ENCODE measurements at places on chromosomes 7 and 10.

DNA sequence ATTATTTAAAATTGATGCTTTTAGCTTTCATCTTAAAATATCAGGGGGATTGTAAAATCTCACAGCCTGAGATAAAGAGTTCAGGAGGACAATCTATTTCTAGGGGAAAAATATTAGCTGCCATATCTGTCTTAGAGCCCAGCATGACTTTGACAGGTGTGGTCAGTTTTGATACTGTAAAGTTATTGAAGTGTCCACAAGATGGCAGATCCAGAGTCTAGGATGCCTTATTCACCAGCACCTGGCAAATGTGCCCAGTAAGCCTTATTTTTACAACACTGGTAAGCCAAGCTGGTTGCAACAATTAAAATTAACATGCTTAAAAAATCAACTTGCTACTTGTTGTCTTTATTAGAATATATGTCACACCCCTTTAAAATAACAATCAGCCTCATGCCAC is 579.3 kb downstream of the SH2D4B start:
- DNase-seq = no peak

DNA sequence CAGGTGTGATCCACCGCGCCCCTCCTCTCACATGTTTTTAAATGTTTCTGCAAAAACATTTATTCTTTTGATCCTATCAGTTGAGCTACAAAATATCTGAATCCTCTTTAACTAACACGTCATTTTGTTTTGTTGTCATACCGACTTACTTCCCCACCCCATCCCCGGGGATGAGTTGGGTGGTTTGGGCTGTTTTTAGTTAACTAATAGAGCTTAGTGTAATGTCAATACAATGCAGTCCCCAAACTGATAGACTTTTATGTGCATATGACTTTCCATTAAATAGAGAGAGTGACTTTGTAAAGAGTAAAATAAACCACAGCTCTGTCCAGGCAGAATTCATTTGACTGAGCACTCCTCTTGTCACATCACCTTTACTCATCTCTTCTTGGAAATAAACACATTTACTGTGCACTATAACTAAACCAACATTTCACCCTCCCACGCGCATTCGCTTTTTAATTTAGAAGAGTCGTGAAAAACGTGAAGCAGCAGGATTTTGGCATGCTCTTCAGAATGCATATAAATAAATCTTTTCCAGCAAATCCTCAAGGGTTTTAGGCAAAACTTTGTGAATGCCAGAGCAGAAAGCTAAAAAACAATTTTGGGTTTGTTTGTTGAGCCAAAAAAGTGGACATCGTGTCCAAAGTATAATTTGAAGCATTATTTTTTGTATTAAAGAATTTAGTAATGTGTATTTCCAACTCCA is 187.4 kb upstream of the MGMT start:
- DNase-seq = no peak

GRCh38 chr7:115052706-115053105 is 130.8 kb downstream of the MDFIC start:
- no peak for DNase-seq

- no peak for DNase-seq
Observed at GRCh38 chr7:152115021-152115718, 89.7 kb downstream of the GALNT11 start.

GRCh38 chr7:150435390-150436073 is 14.9 kb upstream of the GIMAP8 start:
- DNase-seq = no peak

DNA sequence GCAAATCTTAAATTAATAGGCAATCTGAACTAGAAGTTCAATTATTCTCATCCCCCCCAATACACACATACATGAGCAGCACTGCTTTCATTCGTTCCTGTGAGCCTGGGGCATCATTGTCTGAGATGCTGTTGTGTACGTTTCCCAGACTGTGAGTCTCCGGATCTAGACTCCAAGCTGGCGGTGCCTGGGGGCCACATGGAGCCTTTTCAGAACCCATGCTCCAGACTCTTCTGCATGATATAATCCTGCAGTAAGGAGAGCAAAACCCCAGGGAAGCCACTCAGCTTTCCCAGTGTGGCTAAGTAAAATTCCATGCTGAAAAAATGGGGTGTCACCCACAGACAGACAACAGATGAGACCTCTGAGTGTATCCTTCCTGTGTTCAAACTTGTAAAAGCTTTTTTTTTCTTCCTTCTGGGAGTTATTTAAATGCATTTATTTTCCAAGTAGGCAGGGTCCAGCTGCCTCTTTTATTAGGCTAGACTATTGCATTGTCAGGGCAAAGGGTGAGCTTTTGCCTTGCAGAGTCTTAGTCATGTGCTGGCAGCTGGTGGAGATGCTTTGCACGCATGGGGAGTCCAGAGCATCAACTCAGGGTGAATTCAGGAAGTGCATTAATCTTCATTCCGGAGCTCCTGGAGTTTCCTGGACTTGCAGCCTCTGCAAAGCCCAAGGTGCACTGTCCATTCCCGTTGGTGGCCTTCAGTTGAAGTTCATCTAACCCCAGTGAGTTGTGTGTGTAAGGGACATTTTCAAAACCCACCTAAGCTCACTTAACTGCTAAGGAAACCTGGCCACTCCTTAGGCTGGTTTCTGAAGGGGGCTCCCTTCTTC is 185.7 kb upstream of the ADO start:
- DNase-seq = peak; percentile 9

DNA sequence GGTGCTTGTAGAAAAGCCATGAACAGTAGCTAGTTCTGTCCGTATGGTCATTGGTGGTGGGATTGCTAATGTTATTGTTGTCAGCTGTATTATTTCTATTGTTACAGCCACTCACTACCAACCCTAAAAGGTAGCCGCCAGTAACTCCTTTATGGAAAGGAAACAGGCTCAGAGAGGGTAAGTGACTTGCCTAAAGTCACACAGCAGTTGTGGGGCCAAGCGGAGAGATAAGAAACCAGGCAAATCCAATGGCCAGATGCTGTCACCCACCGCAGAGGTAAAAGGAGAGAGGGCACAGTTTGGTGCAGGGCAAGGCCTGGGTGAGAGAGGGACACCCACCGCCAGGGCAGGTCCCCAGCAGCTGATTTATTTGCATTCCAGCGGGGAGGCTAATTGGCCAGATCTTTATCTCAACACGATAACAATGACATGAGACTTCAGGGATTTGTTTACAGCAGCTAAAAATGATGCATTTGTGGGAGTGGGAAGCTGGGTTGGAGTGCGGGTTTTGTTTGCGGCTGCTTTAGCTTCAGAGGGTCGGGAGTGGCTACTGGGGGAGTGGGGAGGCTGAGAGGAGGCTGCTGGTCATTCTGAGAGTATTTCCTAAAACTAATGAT is 8.6 kb upstream of the NKX2-3 start:
- no peak for DNase-seq

GRCh38 chr10:35487336-35488034 is 117.7 kb upstream of the GJD4 start:
- peak; percentile 79 for DNase-seq

DNA sequence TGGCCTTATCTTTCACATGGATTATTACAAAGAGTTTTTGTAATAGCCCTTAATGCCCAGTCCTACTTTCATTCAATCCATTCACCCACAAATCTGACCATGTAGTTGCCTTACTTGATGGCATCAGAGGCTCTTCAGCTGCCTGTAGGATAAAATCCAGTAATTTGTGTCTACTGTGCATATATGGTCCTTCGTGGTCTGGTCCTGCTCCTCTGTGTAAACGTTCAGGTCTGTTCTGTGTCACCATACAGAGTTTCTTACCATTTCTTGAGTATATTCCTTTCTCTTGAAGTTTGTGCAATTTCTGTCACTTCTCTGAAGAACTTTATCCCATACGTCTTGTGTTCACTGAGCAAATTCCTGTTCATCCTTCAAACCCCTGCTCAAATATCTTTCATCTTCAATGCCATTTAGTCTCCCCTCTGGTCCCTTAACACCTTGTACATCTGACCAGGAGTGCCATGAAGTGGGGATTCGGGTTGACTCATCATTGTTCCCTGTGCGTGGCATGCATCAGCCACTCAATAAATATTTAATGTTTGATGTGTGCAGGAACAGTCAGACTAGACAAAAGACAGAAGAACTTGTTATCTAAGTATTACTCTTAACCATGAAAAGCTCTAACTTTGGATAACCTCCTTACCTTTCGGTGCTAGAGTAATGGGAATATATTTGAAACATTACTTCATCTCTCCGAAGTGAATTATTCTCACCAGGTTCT is 98.6 kb upstream of the RPA3 start:
- no peak for DNase-seq

GRCh38 chr7:117023325-117023854 is 70.1 kb downstream of the ST7 start:
- DNase-seq = no peak

DNA sequence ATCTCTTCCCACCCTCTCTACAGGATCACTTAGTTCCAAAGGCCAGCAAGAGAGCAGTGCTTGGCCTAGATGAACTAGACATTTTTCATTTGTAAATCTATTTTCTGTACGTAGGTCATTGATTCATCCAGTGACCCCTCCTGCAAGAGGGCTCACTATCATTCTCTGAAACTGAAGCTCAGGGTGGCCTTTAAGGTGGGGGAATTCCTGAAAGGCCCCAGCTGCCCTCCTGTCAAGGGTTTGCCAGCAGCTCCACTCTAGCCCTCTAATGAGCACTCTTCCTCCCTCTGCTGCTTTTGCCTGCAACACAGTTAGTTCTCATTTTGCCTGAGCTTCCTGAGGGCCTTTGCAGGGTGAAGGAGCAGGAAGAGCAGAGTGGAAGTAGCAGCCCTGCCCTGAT is 41.2 kb downstream of the LRRC18 start:
- no peak for DNase-seq

DNA sequence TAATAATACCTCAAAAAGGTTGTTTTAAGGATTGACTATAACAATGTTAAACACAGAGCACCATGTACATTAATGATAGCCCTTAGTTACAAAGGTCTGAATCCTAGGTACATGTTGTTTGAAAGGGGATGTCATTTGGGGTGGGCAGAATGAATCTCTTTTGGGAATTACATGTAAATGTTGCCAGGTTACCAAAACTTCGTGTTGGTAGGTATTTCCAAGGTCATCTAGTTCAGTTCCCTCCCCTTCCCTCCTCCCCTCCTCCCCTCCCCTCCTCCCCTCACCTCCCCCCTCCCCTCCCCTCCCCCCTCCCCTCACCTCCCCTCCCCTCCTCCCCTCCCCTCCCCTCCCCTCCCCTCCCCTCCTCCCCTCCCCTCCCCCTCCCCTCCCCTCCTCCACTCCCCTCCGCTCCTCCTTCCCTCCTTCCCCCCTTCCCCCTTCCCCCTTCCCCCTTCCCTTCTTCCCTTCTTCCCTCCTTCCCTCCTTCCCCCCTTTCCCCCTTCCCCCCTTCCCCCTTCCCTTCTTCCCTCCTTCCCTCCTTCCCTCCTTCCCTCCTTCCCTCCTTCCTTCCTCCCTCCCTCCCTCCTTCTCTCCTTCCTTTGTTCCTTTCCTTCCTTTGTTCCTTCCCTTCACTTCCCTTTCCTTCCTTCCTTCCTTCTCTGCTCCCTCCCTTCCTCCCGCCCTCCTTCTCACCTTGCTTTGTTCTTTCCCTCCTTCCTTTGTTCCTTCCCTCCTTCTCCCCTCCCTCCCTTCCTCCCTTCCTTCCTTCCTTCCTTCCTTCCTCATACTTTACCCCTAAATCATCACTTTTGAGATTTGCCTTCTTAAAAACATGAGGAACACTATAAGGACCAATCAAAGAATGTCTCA is 8.1 kb downstream of the VTI1A start:
- no peak for DNase-seq

GRCh38 chr10:5617521-5617920 is 48.9 kb downstream of the ASB13 start:
- no peak for DNase-seq

DNA sequence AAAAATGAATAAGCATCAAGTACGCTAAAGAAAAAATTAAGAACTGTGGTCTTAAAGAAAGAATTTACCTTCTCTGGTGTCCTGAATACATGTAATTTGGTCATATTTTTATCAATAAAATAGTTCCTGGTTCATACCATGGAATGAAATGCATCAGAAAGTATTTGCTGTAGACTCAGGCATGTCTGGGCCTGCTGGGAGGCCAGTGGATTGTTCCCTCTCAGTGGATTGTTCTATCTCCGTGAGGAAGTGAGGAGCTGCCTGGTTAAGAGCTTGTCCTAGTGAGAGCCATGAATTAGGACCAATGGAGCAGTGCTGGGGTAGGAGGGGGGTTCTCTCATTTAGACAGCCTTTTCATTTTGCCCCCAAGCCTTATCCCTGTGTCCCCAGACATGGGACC is 211.7 kb upstream of the HABP2 start:
- DNase-seq = no peak

- DNase-seq = no peak
Observed at GRCh38 chr10:44386546-44387052, 1.7 kb upstream of the CXCL12 start.

- DNase-seq = no peak
Observed at GRCh38 chr10:78331391-78331922, 297.8 kb downstream of the RPS24 start.

DNA sequence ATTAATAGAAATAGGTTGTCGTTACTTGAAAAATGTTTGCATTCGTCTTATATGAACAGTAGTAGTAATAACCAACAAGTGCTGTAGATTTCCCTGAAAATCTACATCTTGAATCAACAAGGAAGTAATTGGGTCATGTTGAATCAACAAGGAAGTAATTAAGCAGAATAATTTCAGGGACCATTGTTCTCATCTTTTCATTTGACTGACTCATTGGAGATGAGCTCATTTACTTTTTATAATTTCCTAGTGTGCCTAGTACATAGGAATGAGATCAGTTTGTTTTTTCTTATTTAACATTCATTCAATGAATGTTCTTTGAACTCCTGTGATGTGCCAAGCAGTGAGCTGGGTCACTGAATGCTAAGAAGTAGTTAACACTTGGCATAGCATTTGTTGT is 8.2 kb downstream of the CLDN12 start:
- DNase-seq = no peak

DNA sequence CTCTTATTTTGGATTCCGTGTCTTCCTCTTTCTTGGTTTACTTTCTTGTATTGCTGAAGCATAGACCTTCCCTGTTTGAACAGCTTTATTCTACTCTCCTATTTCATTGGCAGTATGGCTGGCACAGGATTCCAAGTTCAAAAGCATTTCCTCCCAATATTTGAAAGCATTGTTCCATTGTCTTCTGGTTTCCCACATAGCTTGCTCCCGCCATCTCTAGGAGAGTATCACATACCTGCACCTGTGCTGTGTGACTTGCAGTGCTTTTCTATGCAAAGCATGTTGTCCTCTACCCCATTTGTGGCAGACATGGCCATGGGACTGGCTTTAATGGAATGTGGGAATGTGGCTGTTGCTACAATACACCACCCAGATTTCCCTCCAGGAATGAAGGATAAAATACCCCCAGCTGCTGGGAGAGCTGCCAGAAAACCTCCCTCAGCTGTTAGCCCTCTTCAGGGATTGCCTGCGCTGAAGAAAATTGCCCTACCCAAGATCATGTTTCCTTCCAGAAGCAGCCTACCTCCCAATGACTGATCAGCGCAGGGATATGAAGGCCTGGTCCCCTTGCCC is 6.9 kb upstream of the MYOF start:
- DNase-seq = peak; percentile 92

DNA sequence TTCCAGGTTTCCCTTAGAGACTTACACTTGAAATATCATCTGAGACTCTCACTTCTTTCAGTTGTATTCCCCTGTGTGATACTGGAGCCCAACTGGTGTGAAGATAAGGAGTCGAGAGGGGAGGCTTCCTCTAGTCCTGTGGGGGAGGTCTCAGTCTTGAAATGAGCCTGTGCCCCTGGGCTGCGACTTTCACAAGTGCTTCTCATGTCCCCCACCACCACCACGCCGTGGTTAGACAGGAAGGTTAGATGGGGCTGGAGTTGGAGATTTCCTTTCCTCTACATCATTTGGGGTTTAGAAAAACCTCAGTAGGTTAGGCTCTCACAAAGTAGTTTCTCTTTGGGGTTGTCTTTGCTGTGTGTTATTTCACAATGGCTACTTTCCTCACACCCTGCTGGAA is 25.6 kb upstream of the MKX start:
- no peak for DNase-seq

GRCh38 chr10:70478191-70479164 is at the start of gene PALD1:
PALD1 (plus strand) TSS chr10:70478767; CDS start chr10:70525952, 47,185 bp downstream.
- DNase-seq = peak; percentile 66

Measured in SJCRH30 (cell line).